Activated CD8-positive, alpha-beta memory T cell treated with anti-CD3 and anti-CD28 coated beads for 36 hours (primary cell): ENCODE measurements at places on chromosomes 4 and X. TPM values are rescaled to one million over a fixed set of nuclear protein-coding genes. Genes with fewer than 3 reads are reported as not detected.

The IL2 gene
- total RNA-seq: 150 TPM

The TREX2 gene
- 1.9 TPM for total RNA-seq

The RNF113A gene
- total RNA-seq: 26.5 TPM

The ABCG2 gene
- 1.1 TPM for total RNA-seq

The CXCL3 gene
- total RNA-seq: not detected
